ENCODE measurements at places on chromosomes 2 and 18. TPM values are rescaled to one million over a fixed set of nuclear protein-coding genes. Genes with fewer than 3 reads are reported as not detected.

DNA sequence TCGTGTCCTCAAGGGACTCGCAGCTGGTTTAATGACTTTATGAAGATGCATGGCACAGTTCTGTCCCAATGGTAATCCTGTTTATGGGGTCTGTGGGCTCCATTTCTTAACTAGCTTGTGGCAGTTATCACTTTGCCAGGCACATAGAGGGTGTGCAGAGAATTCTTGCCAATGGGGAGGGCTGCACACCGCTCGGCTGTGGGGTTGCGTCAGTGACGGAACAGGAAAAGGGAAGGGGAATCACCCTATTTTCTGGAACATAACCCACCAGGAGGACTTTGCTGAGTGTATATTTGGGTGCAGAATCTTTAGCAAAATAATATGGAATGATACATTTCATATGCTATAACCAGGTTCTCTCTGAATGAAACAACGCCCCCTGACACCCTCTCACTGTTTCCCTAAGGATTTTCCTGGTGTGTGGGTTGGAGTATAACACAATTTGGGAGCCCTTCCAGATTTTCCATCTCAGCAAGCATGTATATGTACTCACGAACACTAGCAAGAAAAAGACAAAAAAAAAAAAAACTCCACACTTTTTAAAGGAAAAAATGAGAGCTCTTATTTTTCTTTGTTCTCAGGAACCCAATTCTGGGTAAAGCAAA lies 43.9 kb upstream of the TRIB2 start:
- DNase-seq, result no peak

GRCh38 chr2:143336719-143337210 lies 207.5 kb downstream of the ARHGAP15 start:
- no peak for DNase-seq

GRCh38 chr2:188330316-188331053 lies 38.8 kb downstream of the GULP1 start:
- no peak for DNase-seq

Gene IL1A
- 0.98 TPM for total RNA-seq
